ENCODE measurements at places on chromosomes 4 and X.

DNA sequence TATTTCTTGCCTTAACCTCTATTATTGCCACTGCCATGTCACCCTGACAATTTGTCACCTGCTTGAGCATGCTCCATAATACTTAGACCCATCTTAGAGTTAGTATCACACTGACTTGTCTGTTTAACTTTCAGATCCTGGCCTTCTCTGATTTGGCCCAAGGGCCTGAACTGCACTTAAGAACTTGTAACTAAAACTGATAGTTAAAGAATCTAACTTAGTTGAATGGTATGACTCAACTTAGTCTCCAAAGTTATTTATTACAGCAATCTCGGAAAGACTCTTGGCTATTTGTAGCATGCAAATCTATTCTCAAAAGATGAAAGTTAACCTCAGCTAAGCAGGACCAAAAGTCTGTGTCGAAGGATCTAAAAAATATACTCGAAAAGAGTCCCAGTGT, 72.3 kb downstream of the IGSF1 start:
- no peak for DNase-seq

DNA sequence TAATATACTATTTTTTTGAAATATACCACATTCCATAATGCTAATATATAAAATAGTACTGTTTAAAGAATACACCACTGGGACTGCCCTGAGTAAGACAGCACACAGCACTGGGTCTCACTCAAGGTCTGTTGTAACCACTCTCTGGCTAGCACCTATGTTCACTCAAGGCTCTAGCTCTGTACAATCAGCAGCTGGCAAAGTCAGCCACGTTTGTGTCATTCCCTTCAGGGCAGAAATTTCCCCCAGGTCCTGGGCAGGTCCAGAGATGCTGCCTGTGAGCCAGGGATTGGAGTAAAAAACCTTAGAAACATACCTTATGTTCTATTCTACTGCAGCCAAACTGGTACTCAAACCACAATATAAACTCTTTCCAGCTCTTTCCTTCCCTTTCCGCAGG, 1160.2 kb upstream of the ADGRL3 start:
- DNase-seq = no peak

GRCh38 chrX:154321594-154321993, 26.0 kb downstream of the TKTL1 start:
- DNase-seq = no peak

- DNase-seq = no peak
Observed at GRCh38 chr4:140250989-140251552, 97.1 kb upstream of the MAML3 start.

DNA sequence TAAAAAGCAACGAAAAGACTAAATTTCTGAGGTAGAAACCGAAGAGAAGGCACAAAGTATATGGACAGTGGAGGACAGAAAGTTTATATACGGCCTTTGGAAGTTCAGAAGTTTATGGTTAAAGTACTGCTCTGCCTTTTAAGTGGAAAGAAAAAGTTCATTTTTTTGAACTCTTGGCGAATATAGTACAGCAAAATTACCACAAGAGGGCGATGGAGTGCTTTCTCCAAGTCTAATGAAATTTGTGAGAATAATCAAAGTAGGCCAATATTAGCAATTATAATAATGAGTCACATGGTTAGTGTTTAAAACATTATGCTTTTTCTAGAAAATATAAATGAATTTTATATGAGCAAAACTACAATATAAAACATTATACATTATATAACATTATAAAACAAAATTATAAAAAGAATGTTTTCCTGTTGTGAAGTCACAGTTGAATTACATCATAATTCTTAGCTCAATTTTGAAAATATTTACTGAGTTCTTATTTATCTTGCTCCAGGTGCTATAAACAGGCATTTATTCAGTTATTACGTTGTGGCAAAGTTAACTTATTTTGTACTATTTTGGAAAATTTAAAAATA, 136.2 kb upstream of the BMPR1B start:
- DNase-seq = no peak

DNA sequence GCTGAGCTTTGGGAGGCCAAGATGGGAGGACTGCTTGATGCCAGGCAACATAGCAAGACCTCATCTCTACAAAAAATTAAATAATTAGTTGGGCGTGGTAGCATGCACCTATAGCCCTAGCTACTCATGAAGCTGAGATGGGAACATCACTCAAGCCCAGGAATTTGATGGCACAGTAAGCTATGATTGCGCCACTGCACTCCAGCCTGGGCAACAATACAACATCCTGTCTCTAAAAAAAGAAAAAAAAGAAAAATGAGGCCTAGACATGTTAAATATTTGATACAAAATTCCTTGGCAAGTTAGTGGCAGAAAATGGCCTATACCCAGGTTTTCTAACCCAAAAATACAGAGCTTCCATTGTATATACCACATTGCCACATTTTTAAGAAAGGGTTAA, 88.1 kb upstream of the MAB21L2 start:
- no peak for DNase-seq

- DNase-seq = no peak
Observed at GRCh38 chr4:158176108-158176507, 3.3 kb upstream of the GASK1B start.

- no peak for DNase-seq
Observed at GRCh38 chr4:126784966-126785580, 847.7 kb upstream of the INTU start.

DNA sequence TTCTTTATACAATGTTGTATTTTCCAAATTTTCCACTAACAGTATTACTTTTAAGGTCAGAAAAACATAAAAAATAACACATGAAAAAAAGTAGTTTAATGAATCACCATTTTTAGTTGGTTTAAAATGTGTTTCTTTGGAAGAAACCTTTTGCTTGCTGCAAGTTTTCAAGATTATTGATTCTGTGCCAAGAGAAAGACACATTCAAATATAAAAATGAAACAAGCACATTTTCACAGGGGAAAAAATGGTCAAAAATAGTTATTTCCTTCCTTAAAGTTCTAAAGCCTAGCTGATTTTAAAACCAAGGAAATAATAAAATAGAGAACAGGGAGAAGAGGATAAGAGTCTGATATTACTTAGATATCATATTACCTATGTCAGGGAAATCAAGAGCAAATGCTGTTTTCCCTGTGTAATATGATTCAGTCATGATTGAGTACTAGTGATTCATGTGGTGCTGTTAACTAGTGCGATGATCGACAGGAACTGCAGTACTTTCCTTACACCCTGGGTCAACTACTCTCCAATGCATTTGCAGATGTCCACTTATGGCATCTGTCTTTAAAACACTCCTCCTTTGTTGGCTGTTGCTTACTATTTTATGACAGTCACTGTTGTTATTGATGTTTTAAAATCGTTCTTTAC, 103.8 kb downstream of the CAMK2D start:
- no peak for DNase-seq

DNA sequence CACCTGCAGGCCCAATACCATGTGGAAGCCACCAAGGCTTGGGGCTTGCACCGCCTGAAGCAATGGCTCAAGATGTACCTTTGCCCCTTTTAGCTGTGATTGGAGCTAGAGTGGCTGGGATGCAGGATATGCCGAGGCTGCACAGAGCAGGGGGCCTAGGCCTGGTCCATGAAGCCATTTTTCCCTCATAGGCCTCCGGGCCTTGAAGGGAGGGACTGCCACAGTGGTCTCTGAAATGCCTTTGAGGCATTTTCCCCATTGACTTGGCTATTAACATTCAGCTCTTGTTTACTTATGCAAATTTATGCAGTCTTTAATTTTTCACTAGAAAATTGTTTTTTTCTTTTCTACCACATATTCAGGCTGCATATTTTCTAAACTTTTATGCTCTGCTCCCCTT, 203.2 kb upstream of the HHIP start:
- no peak for DNase-seq

GRCh38 chr4:38137080-38137479, 176.9 kb downstream of the PTTG2 start:
- DNase-seq = no peak

DNA sequence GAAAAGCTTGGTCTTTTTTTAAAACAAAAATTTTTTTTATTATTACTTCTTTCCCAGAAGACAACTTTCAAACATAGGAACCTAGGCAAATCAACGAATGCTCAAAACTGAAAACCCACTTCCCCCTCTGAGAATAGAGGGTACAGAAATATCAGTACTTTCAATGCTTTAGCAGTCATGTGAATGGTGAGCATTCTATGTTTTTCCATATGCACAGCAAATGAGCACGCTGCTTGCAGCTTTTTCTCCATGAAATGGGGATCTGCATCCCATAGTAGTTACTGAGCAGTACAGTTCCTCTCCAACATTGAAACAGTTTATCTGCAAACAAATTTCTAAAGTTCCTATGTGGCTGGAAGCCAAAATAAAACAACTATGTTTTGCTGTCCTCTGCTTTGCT, 108.4 kb upstream of the BMP2K start:
- DNase-seq = no peak

All from activated T-cell treated with anti-CD3 and anti-CD28 coated beads, Interleukin-2, amount 50 U/mL, for 24 hours (primary cell).